ENCODE measurements at places on chromosomes 2 and 18.

GRCh38 chr18:47244086-47244485, 7.4 kb downstream of the SKOR2 start:
- DNase-seq = no peak

DNA sequence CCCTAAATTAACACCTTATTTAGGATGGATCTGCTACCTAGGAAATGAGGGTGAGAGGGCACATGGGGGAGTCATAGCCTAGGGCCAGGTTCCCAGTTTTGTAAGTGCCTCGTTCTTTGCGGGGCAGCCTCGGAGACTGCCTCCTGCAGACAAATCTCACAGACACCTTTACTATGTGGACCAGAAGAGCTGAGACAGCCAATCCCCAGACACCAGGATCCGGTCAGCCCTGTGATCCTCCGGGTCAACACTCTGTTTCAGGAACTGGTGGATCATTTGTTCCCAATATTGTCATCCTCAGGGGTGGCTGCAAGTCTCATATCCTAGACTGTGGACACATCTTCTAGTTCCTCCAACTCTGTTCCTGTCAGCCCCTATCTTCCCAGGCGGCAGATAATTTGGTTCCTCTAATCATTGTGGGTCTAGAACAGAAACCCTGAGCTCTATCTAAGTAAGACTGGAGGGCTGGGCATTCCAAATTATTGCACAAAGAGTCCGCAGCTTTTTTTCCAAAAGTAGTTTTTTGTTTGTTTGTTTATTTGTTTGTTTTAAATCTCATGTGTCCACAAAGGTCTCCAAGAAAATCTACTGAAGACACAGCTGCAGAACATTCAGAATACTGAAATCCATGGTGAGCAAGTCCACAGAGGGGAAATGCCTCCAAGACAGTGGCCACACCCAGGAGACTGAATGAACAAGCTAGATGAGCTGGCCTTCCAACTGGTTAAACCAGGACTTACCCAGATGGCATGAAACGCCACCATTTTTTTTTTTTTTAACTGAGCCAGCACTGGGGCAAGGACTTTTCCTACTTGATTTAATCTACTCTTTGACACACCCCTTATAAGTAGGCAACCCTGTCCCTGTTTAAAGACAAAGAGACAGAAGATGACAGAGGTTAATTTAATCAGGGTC, 6.2 kb upstream of the GDF7 start:
- no peak for DNase-seq

DNA sequence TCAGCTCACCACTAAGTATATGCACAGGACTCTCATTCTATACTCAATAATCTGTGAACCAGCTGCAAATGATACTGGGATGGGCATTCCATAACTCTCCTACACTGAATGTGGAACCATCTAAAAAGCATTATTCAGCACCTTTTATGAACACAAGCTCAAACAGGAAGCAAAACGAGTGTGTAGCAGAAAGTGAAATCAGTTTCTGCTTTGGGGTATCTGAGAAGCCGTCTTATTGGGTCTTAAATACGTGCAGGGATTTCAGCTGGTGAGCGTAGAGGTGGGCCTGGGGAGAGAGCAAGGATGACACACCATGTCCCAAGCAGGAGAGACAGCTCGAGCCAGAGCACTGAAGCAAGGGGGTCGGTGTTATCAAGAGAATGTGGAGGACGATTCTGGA, 120.0 kb upstream of the TTN start:
- DNase-seq = no peak

DNA sequence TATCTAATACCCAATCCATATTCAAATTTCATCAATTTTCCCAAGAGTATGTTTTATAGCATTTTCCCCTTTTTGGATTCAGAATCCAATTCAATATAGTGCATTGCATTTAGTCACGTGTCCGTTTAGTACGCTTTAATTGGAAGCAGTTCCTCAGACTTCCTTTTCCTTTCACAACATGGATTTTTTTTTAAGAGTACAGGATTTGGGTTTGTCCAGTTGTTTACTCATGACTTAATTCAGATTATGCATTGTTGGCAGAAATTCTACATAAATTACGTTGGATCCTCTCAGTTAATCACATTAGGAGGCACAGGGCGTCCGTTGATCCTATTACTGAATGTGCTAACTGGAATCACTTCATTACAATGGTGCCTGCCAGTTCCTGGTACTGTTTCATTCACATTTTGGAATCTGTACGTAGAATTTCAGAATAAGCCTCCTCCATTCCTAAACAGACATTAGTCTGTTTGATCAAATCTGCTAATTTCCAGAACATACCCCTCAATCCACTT, 70.0 kb upstream of the ATIC start:
- no peak for DNase-seq

DNA sequence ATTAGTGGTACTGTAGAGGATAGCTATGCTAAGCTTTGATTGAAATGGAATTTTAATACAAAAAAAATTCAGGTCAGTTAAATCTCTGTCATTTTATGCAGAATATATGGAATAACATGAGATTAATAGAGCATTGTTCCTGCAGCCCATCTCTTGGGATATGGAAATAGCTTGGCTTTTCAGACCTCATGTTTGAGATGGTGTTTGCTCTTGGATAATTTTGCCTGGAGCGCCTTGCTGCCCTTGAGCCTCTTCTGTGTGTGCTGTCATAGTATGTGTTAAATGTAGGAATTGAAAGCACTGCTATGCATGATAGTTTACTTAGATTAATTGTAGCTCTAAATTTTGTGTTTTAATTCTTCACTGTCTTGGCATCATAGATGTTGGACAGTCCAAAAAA, 27.7 kb downstream of the GALNT1 start:
- DNase-seq = no peak

GRCh38 chr2:38935568-38936172, 46.0 kb downstream of the ARHGEF33 start:
- no peak for DNase-seq

- peak; percentile 15 for DNase-seq
Observed at GRCh38 chr2:100653449-100654035, 90.7 kb downstream of the PDCL3 start.

DNA sequence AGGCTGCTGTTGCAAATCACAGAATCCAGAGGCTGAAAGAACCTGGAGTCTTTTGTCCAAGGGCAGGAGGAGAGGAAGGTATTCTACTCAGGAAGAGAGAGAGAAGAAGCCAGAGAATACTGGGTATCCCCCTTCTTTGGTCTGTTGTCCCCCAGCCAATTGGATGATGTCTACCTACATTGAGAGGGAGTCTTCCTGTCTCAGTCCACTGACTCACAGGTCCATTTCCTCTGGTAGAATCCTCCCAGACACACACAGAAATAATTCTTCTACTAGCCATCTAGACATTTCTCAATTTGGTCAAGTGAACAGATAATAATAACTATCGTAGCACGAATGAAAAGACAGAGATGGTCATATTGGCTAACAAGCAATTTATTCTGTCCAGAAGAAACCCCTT, 416.4 kb upstream of the UBE2E3 start:
- DNase-seq = no peak

GRCh38 chr2:64090264-64090663, 54.0 kb downstream of the PELI1 start:
- DNase-seq = no peak

GRCh38 chr2:219297766-219298456, 11.3 kb downstream of the PTPRN start:
- DNase-seq = no peak

DNA sequence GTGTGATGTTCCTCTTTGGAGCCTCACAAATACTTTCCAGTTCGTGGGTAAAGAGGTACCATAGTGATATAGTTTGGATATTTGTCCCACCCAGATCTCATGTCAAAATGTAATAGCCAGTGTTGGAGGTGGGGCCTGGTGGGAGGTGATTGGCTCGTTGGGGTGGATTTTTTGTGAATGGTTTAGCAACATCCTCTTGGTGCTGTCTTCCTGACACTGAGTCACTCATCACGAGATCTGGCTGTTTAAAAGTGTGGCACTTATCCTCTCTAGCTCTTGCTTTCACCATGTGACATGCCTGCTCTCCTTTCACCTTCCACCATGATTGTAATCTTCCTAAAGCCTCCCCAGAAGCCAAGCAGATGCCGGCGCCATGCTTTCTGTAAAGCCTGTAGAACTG, 3.0 kb upstream of the CCDC93 start:
- peak; percentile 7 for DNase-seq

DNA sequence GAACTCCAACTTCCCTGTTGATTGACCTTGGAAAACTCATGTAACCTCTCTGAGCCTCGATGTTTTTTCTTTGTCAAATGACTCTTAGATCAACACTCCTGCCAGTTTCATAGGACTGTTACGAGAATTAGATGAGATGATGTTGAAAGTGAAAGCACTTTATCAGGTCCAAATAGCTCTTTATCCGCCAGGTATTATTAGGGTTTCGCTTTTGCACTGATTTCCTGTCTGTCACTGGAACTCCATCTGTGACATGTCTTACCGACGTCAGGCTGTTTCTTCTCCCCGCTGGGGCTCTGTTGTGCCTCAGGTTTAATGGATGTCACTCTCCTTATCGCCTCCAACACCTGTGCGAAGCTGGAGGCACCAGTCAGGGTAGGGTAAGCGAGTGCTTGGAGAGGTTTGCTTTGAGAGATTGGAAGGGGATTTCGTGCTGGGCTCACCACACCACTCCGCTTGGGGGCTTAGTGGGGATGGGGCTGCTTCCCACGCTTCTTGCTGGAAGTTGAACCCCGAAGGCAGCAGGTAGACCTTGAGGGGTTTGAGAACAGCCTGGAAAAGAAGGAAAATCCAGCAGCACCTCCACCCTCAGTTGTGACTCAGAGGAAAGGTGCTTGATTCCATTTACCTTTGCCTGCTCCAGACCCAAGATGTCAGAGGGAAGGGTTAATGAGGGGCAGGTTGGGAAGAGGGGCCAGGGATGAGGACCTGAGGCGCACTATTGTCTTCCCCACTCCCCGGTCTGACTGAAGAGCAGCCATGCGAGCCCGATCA, 4.3 kb downstream of the GAD1 start:
- no peak for DNase-seq

DNA sequence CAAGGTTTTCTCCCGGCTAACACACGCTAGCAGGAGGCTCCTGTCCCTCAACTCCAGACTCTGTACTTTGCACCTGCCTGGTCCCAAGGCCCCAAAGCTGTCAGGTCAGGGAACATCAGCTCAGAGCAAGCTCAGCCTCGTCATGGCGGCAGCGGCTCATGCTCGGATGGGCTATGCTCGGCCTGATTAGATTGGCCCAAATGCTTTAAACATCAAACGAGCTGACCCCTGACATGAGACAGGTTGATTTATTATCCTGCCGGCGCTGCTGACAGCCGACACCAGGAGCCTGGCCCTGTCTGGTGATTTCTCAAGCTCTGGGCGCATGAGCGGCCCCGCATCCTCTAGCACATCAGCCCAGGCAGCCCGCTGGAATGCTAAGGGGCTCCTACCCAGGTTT, 436.4 kb downstream of the EIPR1 start:
- no peak for DNase-seq

- no peak for DNase-seq
Observed at GRCh38 chr2:16134436-16135165, 194.3 kb downstream of the MYCN start.

DNA sequence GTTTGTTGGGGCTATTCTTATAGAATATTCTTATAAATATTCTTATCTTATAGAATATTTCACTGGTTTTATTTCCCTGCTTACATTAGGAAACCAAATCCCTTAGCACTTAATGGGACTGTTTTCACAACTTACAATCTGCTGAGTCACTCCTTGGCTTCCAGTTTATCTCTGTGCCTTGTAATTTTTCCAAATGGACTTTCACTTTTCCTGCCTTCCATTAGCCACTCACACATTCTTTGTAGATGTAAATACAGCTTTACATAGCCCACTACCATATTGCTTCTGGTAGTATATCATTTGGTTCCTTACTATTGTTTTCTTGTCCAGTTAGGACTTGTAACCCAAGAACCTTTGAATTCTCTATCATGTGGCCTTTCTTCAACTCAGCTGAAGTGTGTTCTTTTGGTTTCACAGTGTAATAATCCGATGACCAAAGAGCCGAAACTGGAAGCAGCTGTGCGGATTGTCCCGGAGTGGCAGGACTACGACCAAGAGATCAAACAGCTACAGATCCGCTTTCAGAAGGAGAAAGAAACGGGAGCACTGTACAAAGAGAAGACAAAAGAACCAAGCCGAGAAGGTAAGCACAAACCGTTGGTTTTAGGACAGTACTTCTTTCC, 96.1 kb downstream of the UGGT1 start:
- no peak for DNase-seq

DNA sequence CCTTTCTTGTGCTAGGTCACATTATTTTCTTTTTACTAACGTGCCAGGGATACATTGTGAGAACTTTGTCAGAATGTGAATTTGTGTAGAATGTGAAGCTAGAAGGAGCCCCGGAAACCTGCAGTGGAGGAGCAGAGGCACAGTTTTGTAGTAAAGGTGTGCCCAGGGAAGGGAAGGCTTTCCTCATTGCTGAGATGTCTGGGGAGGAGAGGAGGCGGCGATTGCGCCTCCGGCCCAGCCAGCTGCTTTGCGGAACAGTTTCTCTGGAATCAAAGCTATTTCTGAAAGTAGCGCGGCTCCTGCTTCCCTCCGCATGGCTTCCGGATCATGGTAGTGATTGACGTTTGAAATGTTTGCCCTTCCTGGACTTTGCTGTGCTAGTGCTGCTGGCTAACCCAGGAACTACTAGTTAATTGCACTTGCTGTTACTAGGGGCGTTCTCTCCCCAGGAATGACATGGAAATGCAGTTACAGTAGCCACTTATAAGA, 83.1 kb upstream of the RBM44 start:
- no peak for DNase-seq

- no peak for DNase-seq
Observed at GRCh38 chr2:203822240-203822639, 45.3 kb upstream of the CTLA4 start.

GRCh38 chr2:98935777-98936352, at the start of gene CRACDL:
Gene CRACDL, minus strand, starts transcription at chr2:98936225. Its CDS starts 89,425 bp downstream, at chr2:98846800.
- peak; percentile 21 for DNase-seq

DNA sequence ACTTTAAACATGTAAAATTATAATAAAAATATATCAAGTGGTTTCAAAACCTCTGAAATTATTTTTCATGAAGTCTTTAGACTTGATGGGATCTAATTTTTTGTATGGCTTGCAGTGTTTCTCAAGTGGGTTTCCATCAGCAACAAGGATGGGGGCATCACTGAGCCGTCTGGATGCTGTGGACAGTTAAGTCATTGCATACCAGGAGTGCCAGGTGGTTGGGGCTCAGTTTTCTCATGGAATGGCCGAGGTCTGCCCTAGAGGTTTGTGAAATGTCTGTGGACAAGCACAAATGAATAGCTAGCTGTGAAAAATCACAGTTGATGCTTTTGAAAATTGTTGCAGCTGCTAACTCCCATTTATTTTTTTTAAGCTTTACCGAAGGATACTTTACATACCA, 1.7 kb downstream of the PRELID3A start:
- no peak for DNase-seq

DNA sequence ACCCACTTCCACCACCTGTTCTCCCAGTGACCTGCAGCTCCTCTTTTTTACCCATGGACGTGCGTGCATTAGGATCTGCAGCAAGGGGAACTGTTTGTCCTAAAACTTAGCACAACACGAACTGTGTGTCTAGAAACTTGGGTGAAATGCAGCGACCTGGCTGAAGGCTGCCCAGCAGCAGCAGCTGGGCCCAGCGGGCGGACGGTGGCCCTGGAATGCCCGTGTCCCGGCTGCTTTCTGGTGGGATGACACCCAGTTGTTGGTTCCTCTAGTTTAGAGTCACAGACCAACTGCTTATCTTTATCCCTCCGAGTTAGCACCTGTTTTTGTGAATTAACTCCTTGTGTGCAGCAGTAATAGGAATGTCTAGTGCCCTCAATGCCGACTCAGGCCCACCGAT, 61.9 kb upstream of the PXDN start:
- DNase-seq = no peak

All from stimulated activated CD4-positive, alpha-beta T cell treated with anti-CD3 and anti-CD28 coated beads, Interleukin-4, amount 100 ng/mL, for 1 hour (primary cell).